ENCODE measurements at places on chromosomes 5 and 9.

DNA sequence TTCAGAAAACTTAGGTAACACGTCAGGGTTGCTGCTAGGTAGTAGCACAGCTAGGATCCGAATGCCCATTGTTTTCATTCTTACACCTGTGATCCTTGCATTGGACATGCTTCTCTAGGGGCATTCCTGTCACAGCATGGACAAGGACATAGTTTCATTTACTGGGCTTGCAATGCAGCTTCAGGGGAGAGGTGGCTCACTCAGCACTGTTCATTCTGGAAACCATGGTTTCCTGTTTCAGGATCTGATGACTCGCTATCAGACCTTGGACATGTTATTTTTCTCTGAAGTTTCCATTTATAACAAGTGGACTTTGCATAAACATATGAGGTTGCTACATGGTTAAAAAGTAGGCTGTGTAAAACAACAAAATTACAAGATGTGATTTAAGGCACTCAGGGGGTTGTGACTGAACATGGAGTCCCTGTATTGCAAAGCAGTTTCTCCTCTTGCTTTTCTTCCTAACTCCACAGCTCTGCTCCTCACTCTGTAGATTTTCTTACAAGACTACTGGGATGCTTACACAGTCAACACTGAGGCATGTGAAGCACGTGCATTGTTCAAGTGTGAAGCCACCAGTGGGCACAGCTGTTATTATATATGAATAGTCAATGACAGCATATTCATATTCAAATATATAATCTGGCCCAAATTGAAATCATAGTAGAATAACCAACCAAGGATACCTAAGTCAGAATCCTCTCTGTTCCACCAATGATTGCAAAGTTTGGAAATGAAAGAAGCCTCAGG is 66.1 kb upstream of the STK32A start:
- DNase-seq = no peak

DNA sequence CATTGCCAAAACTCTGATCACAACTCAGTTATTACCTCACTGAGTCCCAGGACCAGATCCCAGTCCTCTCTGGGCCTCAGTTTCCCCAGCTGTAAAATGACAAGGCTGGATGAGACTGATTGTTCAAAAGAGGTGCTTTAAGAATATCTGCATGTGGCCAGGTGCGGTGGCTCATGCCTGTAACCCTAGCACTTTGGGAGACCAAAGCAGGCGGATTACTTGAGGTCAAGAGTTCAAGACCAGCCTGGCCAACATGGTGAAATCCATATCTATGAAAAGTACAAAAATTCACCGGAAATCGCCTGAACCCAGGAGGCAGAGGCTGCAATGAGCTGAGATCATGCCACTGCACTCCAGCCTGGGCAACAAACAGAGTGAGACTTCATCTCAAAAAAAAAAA is 8.3 kb downstream of the ATOX1 start:
- DNase-seq = no peak

GRCh38 chr5:16570121-16570815 is 46.5 kb downstream of the RETREG1 start:
- DNase-seq = no peak

- DNase-seq = no peak
These were observed 115.0 kb downstream of the KIAA1958 start for GRCh38 chr9:112601636-112602035.

- no peak for DNase-seq
These were observed 101.2 kb upstream of the TRIM32 start for GRCh38 chr9:116585896-116586295.

DNA sequence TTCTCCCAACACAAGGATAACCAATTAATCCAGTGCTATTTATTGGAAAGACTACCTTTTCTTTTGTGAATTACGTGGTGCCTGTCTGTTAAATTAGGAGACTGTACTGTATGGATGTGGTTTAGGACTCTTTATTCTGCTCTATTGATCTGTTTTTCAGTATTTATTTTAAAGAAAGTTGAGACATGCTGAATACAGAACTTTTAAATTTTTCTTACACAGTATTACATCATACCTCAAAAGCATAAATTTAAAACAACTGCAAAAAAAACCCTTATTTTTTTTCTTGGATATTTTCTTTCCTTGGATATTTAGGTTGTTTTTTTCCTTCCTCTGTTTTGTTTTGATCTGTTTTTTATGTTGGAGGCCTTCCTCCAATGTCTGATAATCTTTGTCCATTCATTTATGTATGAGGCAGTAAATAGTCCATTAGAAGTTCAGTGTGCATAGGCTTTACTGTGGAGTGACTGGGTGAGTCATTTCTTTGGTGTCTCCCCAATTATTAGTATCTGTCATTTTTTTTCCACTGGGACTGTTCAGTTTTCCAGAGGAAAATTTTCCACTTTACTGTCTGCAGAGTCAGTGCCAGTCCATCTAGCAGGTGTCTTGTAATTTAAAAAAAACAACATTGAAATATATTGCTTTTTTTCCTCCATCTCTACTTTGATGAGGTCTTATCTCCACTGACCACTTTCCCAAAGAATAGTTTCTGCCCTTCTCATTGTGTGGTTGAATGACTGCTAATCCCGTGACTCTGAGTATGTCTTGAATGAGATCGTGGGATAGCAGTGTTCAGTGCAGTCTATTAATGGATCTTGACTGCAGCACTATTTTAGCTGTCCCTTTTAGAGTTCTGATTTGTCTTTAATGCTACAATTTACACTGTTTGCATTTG is 15.2 kb downstream of the CYSTM1 start:
- no peak for DNase-seq

- no peak for DNase-seq
These were observed 13.7 kb upstream of the DAB2IP start for GRCh38 chr9:121637713-121638220.

GRCh38 chr5:2008851-2009629 is 126.3 kb upstream of the IRX4 start:
- no peak for DNase-seq

DNA sequence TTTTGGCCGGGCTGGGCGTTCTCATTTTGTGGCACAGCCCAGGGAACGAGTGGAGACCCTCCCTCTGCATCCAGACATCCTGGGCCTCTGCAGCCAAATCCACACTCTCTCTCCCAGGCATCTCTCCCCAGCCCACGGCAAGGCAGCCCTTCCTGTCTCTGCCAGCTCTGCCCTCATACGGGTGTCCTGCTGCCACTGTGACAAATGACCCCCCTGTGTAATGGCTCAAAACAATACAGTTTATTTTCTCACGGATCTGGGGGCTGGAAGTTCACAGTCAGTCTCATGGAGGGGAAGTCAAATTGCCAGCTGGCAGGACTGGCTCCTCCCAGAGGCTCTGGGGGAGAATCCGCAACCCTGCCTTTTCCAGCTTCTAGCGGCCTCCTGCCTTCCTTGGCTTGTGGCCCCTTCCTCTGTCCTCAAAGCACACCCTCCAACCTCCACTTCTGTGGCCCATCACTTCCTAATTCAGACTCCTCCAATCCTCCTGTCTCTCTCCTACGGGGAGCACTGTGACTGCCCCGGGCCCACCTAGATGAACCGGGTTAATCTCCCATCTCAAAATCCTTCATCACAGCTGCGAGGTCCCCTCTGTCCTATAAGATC is 70.2 kb upstream of the COL5A1 start:
- DNase-seq = no peak

- DNase-seq = no peak
These were observed 66.8 kb downstream of the INSYN2B start for GRCh38 chr5:169913479-169913878.

GRCh38 chr9:100473276-100474081 is 530 bp downstream of the TMEFF1 start:
- DNase-seq = no peak

DNA sequence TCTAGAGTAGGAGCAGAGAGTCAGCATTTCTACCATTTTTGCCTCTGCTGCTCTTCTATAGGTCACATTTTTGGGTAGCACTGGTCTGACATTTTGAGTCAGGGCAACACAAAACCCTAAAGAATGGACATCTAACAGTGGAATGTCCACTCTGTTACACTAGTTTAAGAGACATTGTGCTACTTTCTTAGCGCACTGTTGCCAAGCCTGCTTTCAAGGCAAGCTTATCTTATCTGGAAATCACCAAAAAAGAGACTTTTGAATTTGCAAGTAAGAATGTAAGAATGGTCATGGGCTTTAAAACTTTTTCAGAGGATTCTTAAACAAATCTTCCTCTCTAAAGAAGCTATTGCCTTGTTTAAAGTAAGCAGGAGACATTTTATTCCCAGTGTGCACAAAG is 73.0 kb upstream of the STARD4 start:
- no peak for DNase-seq

DNA sequence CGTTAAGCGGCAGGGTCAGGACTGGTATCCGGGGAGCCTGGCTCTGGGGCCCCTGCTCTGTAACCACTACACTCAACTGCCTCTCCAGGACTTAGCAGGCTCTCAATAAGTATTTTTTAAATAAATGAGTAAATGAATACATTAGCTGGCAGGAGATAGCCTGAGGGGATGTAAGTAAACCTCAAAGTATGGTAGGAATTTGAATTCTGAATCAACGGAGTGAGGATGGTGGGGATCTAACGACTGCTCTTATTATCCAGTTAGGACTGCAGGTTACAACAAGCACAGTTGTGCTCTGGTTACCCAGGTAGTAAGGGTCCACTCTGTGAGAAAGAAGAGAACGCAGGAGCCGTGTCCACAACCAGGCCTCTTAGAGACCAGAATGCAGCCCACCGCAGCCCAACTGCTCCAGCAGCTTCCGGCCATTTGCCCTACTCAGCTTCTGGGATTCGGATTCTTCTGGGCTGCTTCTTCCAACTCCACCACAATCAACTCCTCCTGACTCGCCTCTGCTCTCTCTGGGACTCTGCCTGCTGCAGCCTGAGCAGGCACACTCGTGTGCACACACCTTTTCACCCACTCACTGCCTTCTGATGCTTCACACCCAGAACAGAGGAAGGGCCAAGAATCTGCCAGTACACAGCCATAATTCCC is 52.6 kb downstream of the MED27 start:
- no peak for DNase-seq

DNA sequence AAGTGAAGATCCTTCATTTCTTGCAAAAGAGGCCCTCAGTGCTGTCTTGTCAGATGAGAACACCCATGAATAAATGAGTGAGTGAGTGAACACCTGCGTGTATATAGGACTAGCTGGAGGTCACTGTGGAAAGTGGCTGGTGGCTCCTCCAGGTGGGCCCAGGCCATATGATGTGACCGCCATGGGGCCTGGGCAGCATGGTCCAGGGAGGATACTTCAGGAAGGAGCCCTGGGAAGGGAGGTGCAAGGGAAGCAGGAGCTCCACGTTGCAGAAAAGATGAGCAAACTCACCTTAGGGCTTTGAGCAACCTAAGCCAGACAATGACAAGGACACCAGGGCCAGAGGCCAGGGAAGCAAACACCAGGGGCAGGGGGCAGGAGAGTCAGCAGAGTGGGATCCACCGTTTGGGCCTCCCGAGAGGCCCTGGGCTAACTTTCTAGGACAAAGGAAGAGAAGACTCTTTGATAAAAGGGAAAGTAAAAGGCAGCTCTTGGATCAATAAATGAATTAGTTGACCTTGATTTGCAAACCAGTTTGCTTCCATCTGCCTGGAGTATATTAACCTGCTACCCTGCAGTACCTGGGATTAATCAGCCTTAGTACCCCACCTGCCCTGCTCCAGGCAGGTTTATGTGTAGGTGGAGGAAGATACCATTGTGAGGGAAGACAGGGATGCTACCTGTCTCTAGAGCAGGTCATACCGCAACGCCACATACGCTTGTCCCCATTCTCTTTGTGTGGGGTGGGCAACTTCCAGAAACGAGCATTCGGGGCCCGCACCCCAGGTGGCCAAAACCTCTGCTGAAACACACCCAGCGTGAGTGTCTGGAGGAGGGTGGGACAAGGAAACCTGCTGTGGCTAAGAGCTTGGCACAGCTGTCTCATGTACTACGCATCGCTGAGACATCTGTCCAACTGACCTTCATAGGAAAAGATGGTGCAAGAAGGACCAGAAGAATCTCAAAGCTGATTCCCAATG is 51.4 kb upstream of the OLFM1 start:
- no peak for DNase-seq

DNA sequence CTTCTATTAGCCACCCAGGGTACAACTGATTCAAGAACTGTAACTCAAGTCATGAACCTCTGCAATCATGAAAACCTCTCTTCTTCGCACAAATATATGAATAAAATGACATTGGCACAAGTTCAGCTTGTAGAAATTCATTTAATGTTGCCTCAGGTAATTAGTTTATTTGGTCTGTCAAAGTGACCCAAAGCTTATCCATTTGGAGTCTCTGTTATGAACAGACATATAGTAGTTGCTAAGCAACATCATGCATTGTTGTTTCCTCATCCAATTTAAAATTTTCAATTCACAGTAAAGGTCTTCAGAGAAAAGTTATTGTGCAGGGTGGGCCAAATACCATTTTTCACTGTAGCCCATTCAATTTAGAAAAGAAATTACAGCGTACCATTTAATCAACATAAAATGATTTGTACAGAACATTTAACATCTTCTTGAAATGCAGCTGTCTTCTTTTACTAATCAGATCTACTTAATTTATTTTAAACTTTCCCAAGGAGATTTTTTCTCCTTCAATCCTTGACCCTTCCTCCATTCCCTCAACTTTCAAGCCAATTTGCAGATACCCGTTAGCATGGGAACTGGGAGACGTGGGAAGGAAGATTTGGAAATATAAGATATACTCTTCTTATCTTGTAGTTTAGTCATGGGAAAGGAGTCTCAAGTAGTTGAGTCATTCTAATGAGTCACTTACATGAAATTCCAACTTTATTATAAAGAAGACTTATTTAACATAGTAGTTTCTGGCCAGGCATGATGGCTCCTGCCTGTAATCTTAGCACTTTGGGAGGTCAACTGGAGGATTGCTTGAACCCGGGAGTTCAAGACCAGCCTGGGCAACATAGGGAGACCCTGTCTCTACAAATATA is 231.3 kb downstream of the ATPSCKMT start:
- no peak for DNase-seq

DNA sequence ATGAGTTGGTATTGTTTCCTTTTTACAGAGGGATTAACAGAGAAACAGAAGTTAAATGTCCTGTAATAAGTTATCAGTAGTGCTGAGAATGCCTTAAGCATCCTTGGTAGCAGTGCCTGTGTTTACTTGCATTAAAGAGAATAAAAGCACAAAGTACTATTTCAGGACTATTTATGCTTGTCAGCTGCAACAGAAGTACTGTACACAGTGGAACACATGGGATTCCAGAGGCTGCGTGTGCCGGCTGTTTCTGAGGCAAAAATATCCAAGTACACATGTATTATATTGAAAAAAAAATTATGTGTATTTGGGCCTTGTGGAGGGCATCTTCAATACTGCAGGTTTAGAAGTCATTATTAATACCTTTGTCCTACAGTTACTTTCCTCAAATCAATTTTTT is 58.2 kb upstream of the ACTBL2 start:
- no peak for DNase-seq

Measured in T-helper 17 cell (primary cell).